Stimulated activated CD4-positive, alpha-beta T cell treated with anti-CD3 and anti-CD28 coated beads, TNF-alpha, amount 100 ng/mL, for 1 hour (primary cell): ENCODE measurements at places on chromosomes 5 and 9.

- DNase-seq = no peak
These were observed 168.9 kb downstream of the MUSK start for GRCh38 chr9:110837401-110838005.

GRCh38 chr5:3542158-3542557 is 53.5 kb upstream of the IRX1 start:
- no peak for DNase-seq

GRCh38 chr5:101643794-101644193 is 652.3 kb downstream of the SLCO4C1 start:
- no peak for DNase-seq

- no peak for DNase-seq
These were observed 340.3 kb upstream of the CD180 start for GRCh38 chr5:67536866-67537265.

DNA sequence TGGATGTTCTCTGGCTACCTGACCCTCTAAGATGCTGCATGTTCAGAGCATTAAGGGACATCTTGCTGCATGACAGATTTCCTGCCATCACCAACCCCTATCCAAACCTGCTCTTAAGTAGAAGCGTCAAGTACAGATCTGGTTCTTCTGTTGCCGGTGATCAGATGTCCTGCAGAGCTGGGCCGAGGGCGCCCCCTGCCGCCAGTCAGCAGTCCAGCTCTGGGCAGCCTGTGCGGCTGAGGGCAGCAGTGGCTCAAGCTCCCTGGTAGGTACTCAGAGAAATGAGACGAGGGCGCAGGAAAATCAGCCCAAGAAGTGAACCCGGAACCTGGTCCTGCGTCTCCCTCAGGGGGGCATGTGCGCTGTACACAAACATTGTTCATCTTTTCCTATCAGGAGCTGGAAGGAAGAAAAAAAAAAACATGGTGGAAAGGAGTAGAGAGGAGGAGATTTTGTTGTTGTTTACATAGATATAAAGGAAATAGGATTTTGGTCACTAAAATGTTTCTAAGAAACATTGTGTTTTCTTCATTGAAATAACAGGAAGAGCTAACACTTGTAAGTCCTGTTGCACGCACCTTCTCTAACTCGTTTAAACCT is 95.8 kb downstream of the CFAP90 start:
- no peak for DNase-seq

DNA sequence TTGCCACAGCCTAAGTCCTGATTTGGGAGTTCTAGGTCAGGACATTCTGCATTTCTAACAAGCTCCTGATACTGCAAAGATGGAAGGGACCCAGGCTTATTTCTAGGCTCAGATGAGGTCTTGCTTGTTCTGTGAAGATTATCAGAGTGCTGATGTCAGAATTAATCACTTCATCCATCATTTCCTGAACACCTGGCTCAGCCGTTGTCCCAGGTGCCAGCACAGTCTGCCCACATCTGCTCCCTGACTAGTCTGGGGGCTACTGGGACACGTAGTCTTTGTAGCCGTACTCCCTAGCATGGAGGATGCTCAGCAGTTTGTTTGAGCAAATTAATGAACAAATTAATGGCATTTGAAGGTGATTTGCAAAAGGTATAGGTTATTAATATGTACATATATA is 17.9 kb upstream of the SPINK4 start:
- DNase-seq = no peak

- DNase-seq = no peak
These were observed 59.0 kb downstream of the MAP1B start for GRCh38 chr5:72166070-72166979.

DNA sequence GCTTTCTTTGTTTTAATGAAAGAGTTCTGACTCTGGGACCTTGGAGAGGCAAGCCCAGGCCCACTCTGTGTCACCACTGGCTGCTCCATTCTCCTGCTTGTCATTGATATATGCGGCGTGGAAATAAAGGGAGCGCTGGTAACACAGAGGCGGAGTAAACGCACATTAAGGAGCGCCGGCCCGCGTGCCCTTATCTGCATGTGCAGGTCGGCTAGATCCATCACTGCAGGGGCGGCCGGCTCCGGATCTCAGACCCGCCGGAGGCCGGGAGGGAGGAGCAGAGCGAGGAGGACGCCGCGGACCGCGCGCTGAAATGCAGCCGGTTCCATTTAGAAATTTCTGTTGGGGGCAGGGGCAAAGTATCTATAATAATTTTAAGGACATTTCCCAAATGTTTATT is 70.8 kb downstream of the MRPL36 start:
- DNase-seq = no peak

- no peak for DNase-seq
These were observed 352.2 kb downstream of the SLIT3 start for GRCh38 chr5:168948746-168949145.

- no peak for DNase-seq
These were observed 380.8 kb upstream of the CD180 start for GRCh38 chr5:67577424-67577823.

DNA sequence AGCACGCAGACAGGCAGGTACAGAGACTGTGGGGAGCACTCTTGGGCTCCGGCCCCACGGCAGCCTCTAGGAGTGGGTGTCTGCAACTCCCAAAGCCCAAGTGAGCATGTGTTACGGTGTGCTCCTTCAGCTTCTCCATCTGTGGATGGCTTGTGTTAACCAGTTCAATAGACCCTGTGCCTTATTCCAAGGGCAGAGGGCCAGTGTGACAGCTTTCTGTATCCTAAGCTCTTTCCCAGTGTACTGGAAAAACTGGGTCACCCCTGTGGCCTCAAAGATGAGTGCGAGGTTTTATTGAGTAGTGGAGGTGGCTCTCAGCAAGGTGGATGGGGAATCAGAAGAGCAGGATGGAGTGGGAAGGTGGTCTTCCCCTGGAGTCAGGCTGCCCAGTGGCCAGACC is 78.3 kb downstream of the ADAMTS16 start:
- no peak for DNase-seq

- no peak for DNase-seq
These were observed 1.4 kb downstream of the ERGIC1 start for GRCh38 chr5:172835290-172835993.

DNA sequence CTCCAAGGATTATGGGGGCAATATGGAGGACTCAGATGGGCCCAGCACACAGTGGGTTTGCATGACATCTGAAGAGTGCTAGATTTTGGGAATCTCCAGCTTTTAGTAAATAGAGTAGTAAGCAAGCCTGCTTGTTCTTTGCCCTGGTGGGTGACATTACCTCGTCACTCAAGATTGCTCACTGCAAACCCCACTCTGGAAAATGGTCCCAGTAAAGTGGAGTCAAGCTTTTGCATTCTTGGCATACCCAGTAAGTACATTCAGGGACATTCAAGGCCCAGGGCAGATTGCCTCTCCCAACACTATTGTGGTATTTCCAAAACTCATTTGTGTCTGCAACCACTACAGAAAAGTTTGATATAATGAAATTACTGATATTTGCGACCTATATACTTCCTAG is 118.5 kb downstream of the INVS start:
- DNase-seq = no peak

GRCh38 chr5:488744-489688 is 35.2 kb downstream of the SLC9A3 start:
- DNase-seq = no peak

- no peak for DNase-seq
These were observed 1.9 kb downstream of the KDM3B start for GRCh38 chr5:138354387-138354786.

DNA sequence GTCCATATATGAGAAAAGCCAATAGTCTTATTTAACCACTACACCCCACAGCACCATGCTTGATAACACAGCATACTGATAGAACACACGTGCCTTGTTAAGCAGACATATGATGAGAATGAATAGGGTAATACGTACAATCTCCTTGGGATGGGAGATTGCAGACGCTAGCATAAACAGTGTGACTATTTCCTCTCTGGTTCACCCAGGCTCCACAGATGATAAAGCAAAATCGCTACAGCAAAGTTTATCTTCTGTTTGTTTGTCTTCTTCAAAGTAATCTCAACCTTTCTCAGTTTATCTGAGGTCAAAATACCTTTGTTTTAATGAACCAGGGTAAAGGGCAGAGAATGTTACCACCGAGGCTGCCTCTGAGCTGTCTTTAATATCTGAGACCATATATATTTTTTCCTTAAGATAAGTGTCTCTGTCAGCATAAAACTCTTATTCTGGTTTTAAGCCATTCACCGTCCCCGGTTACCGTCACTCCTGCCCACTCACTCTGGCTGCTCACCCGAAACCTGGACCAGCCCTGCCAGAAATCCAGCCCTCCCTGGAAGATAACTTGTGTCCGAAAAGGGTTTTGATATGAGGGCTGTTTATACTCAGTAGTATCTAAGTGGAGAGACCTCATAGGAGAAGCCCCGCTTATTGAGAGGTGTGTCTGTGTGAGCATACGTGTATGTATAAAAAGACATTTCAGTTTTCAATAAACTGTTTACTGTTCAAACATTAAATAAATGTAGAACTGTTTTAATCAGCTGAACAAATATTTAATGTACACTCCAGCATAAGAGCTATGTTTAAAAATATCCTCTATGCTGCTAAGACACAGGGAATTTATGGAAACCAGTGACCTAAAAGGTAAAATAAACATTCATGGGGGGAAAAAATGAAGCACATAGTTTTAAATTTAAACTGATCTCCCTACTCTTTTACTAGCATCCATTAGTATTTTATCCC is 465.4 kb downstream of the RASEF start:
- DNase-seq = no peak

DNA sequence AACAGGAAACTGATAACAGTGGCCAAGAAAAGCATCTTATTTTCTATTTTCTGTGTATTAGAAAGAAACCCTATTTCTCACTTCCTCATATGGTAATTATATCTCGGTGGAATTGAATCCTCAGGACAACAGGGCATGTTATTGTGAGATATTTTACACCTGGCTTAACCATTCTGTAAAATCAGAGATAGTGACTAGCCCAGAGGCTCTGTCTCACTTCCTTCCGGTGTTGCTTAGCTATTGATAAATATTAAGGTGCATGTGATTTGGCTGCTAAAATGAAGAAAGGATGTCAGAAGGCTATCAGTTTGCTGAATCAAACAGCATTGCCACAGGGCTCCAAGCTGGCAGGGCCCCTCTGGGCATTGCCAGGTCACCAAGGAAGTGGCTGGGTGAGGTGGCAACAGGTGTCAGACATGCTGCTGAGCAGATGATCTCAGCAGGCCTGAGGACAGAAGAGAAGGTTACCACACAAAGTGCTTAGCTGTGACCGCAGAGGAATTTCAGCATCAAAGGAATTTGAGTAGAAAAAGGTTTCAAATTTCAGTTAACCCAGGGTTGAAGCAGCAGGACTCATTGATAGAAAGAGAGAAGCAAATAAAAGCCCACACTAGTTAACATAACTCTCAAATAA is 330.7 kb downstream of the PDE4D start:
- DNase-seq = no peak

- DNase-seq = no peak
These were observed 162.9 kb upstream of the PLPPR1 start for GRCh38 chr9:100865648-100866047.

GRCh38 chr5:149790276-149790675 is 60.2 kb downstream of the PPARGC1B start:
- DNase-seq = no peak

- DNase-seq = no peak
These were observed 19.7 kb upstream of the ARHGEF28 start for GRCh38 chr5:73606206-73606753.

DNA sequence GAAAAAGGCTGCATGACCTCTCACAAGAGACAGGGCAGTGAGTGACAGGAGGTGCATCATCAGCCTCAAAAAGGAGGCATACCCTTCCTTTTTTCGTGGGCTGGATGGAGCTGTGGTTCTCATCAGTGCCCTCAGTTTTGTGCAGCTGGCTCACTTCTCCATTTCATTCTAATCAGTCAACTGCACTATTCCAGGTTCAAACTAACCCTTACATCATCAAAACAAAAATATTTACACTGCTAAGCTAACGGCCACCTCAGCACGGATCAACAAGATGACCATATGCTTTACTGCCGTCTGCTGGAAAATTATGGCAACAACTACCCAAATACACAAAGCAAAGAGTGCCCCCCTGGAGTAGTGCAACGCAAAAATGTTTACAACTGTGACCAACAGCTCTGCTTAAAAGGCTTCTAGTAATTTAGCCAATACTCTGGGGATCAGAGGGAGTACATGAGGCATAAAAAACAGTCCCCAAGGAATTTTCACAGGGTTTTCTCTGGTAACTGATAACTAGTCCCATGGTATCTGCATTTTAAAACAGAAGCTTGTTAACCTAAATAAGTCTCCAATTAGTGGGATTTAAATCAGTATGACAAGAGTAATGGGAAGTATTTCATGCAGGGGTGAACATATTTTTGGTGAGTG is 10.8 kb downstream of the KCNV2 start:
- no peak for DNase-seq

DNA sequence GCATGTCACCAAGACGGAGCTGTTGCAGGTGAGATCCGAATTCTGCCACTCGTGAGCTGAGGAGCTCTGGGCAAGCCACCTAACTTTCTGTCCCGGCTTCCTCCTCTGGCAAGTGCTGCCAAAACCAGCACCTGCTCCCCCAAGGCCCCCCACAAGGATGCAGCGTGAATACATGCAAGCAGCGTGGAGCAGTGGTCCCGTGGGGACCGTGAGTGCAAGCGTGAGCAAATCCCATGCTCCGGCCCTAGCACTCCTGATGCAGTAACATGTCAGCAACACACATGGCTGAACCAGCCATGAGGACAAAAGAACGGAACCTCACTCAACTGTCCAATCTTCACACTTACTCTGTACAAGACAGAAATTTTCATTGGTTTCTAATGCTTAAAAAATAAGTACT is 31.0 kb downstream of the NSUN2 start:
- DNase-seq = no peak
